T-helper 1 cell (primary cell): ENCODE measurements at places on chromosomes 6 and 20.

GRCh38 chr20:48720256-48720985 lies 107.4 kb downstream of the PREX1 start:
- no peak for DNase-seq

GRCh38 chr20:59145924-59146779 lies 17.5 kb upstream of the ZNF831 start:
- peak; percentile 44 for DNase-seq

DNA sequence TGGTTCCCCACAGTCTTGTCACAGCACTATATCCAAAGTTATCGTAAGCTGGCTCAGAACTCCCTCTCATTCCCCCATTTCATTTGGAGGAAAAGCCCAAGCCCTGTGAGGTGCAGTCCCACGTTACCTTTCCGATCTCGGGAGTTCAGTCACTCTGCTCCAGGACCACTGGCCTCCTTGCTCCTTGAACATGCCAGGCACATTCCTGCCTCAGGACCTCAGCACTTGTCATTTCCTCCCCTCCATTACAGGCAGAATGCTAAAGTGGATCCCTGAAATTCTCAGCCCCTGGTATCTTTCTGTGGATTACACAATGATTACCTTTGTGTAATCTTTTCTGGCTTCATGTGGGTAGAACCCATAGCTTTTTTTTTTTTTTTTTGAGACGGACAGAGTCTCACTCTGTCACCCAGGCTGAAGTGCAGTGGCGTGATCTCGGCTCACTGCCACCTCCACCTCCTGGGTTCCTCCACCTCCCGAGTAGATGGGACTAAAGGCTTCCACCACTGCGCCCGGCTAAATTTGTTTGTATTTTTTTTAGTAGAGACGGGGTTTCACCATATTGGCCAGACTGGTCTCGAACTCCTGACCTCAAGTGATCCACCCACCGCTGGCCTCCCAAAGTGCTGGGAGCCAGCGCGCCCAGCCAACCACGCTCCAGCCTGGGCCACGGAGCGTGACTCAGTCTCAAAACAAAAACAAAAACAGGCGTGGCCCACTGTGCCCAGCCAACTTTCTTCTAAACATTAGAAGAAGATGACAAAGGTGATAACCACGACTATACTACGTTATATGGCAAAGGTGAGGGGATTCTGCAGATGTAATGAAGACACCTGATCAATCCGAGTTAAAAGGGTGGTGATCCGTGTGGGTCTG lies 4.0 kb upstream of the OXT start:
- no peak for DNase-seq

DNA sequence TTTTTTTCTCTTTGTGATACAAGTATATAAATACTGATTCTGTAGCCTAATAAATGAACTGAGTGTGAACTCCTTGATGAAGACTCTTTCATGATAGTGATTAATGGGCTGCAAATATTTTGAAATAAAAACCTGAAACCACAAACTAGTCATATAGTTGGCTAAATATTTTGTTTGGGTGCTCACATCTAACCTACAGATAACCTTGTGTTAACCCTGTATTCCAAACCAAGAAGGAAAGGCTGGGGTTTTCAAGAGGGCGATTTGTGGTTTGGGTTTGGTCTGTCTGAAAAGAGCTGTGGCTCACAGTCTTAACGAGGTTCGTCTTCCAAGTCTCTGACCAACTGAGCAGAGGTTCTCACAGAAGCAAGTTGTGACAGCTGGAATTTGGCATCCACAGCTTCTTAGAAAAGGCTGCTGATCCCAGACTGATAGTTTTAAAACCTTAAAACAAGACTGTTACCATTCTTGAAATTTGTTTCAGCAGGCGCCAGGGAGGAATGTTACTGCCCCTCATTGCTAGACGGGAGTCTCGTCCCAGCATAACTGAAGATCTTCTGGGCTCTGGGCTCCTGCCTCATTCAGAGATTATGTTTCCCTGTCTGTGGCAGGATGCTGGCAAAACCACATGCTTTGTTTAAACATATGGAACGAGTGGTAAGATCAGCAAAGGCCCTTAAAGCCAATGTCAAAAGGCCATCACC lies 736.4 kb upstream of the MARCKS start:
- DNase-seq, result no peak

DNA sequence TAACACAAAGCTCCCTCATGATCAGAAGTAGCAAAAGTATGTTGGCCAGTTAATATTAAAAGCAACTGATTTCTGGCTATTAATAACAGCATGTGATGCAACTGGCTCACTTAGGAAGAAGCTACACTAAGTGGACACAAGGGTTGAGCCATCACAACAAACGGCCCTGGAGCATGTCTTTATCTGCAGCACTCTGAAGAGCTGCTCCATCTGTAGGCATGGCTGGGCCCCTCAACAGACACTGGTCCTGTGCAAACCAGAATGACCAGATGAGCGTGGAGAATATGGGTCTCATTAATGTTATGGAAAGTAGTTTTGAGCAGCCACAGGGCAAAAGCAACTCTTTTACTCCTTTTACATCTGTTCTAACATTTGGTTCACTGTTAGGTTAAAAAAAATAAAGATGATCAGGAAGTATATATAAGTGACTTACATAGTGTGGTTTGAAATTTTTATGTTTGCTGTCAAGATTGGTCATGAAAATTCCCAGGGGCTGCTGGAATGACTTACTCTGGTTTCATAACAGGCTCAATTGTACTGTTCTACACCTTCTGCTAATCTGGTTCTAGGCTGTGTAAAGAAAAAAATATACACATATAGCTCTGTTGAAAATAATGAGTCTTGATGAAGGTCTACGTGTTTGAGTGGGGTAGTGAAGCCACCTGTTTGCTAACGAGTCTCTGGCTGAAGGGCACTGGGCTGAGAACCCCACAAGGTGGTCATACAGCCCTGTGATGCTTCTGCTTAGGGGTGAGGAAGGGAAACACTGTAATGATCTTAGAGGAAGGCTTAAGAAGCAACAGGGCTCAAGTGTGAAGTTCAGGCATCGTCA lies 58.1 kb downstream of the INSM1 start:
- no peak for DNase-seq
